T-cell (primary cell): ENCODE measurements at places on chromosomes 1 and 21.

DNA sequence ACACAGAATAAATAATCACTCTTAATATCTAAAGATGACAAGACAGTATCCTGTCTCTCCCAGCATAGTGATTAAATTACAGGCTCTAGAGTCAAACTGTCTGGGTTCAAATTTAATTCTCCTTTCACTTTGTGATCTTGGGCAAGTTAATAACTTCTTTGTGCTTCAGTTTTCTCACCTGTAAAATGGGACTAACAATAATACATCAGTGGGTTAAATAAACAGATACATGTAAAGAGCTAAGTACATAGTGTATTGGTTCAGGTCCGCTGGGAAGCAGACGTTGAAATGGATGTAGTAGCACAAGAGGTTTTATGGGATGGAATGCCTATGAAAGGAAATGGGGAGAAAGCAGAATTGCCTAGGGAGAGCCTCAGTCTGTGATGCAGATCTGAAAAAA, 10.7 kb downstream of the ZFYVE9 start:
- no peak for DNase-seq

DNA sequence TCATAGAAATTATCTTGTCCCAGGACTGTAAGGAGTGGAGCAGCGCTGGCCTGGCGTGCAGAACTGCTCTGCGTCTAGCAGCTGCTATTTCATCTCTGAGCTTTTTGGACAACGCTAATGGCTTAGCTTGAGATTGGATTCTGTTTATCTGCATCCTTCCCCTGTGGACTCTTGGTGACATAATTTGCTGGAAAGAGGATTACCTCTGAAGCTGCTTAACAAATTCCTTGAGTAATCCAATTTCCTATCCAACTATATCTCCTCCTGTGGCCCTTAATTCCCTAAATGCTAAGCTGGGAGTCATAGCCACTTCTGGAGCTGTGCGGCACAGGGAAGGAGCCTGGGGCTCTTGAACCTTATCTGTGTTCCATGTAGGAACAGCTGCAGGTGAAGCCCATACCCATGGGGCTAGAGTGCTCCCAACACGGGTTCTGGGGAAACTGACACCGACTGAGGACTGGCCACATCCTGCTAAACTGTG, 43.2 kb downstream of the IL6R start:
- no peak for DNase-seq

GRCh38 chr1:93416183-93416582, 31.7 kb upstream of the FNBP1L start:
- no peak for DNase-seq

DNA sequence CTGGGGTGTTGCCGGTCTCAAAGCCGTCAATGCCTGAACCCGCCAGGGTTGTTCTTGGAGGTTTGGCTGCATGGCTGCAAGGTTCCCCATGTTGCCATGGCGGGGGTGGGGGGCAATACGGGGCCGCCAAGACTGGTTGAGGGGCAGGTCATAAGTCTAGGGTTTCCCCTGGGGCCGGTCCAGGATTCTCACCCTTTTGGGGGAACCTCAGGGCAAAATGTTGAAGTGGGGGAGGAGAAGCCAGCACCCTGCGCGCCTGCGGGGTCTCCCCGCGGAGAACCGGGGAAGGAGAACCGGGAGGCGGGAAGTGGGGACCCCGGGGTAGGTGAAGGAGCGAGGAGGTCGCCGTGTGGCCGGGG, 401 bp upstream of the ARHGEF10L start:
- no peak for DNase-seq

DNA sequence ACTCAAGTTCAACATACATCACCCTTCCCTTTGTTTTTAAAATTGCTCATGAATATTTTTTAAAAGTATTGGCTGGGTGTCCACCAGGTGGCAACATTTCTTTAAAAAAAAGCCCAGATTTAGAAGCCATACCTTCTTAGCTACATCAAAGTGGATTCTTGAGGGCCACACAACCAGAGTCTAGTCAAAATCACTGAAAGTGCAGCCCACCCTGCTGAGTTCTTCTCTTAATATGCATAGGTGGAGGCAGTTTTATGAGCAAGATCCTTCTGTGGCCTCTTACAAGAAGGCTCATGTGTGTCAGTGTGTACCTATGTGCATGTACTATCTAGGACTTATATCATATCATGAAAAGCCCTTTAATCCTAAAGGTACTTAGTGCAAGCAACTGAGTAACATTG, 16.9 kb upstream of the GNG12 start:
- DNase-seq, result no peak

- no peak for DNase-seq
Observed at GRCh38 chr1:234997896-234998741, 130.5 kb downstream of the TOMM20 start.

- DNase-seq, result no peak
Observed at GRCh38 chr1:64921771-64922170, 44.6 kb downstream of the JAK1 start.

DNA sequence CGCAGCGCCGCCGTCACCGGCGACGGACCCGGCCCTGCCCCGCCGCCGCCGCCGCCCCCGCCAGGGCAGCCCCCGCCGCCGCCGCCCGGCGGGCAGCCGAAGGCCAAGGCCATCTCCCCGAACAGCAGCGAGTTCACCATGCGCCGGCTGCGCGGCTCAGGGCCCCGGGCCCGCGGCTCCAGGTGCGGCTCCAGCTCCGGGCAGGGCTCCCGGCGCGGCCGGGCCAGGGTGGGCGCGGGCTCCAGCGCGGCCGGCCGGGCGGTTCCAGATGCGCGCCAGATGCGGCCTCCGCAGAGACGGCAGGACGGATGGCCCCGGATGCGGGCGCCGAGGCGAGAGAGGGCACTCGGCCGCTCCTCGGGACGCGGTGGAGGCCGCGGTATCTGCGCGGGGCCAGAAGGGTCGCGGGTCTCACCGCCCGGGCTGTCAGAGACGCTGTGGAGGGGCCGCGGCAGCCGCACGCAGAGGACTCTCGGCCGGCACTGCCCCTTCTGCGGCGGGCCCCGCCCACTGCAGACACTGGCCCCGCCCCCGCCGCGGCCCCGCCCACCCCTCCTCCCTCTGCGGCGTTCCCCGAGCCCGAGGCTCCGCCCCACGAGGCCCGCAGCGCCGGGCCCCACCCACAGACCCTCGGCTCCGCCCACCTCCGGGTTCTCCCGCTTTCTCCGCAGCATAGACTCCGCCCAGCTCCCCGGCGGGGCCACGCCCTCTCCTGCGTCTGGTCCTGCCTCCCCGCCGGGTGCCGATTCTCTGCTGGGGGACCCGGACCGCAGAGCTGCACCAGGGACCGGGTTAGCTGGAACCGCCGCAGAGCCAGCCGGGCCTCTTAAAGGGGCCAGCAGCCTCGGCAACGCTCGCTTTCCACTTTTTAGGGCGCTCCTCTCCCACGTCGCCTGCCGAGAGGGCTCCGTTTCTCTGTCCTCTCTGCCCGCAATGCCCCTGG, at the start of gene IFFO2:
IFFO2 (minus strand) TSS at position 484 of the 943 bp plus-strand sequence; CDS start at position 140, 344 bp downstream.
- peak; percentile 96 for DNase-seq

DNA sequence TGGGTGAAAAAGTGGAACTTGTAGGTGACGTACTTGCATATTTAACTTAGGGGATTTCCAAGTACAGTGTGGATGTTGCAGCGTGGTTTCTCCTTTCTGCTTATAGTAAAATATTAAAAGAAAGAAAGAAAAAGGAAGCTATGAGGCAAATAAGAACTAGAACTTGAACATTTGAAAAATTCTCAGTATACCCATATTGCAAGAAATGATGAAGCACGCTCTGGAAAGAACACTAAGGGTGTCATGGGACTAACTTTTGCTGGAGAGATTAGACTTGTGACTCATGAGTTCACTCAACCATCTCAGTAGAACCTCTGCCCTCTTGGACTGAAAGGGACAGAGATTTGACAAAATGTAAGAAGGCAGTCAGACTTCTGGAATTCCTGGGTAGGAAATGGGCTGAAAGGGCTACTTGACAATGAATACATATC, 704.5 kb upstream of the ADGRL4 start:
- no peak for DNase-seq

GRCh38 chr1:18640228-18641004, 9.8 kb downstream of the PAX7 start:
- DNase-seq, result no peak

- DNase-seq, result no peak
Observed at GRCh38 chr1:180837020-180837419, 75.7 kb upstream of the KIAA1614 start.

DNA sequence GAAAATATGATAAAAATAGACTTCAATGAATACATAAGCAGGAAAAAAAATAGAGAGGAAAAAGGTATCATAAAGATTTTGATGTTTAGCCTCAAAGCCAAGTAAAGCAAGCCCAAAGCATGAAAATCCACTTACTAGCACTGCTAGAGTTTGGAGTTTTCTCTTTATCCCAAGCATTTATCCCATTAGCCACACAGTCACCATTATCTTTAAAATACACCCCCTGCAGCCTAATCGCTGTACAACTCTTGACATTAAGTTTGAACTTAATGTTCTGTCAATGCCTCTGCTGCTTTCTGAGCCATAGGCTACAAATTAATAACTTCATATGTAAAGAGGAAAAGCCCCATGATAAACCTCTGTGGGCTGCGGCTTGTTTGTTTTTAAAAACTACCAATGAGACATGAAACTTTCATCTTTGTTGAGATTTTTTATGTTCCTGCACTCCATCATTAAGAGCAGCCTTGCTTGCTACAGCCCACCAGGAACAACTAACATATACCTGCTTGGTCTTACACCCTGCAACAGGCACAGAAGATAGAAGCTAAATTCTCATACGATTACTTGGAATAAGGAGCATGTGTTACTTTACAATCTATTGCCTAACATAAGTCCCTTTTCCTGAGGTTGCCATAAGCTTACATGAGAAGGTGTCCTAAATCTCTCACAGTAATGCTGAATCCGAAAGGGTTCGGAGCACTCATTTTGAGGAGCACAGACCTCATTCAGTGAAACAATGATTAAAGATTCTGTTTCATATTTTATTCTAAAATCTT, 202.4 kb downstream of the SMYD3 start:
- DNase-seq, result no peak

DNA sequence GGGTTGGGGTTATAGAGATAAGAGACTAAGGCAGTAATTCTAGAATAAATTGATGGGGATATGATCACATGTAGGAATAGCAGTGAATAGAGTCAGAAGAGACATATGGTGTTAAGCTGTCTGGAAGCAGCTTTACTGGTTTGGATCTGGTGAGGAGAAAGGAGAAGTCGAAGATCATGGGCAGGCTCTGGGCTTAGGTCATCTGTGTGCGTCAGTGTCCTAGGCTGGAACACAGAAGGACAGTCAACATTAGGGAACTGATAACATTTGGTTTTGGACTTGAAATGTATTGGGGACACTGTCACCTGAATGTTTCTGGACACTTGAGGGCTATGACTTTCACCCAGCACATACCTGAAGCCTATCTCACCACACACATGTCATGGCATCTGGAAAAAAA, 13.9 kb upstream of the GRIK1 start:
- DNase-seq, result no peak

- DNase-seq, result no peak
Observed at GRCh38 chr1:15433471-15433870, 4.8 kb upstream of the CTRC start.

DNA sequence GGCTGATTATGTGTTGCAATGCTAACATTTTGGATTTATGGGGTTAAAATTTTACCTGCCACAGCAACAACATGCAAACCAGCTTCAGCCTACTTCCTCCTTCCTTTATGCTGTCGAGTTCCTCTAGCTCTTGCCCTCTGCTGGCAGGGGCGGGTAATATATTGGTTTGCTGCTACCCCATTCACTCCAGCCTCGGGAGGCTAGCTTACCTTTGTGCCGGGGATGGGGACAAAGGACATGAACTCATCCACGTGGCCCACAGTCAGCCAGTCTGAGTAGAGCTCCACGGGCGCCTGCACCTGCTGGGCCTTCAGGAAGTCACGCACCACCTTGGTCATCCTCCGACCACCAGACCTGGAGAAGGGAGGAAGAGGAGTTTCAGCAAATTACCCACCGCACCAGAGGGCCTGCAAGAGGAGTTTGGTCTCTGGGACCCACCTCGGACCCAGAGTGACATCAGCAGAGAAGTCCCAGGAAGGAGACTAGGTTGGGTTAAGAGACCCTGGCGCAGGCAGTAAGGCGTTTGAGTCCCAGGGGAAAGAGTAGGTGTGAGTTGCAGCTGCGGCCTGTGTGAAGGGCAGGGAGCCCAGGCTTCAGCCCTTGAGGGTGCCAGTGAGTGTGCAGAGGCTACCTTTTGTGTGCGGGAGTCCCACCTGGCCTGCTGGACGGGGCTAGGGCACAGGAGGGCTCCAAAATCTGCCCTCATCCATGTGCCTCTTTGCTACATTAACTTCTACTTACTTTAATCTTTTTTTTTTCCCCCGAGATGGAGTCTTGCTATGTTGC, 21.8 kb upstream of the SDHB start:
- DNase-seq, result no peak

- DNase-seq, result peak; percentile 52
Observed at GRCh38 chr1:206575165-206575893, 36.9 kb downstream of the EIF2D start.
